ENCODE measurements at places on chromosomes 2 and 18.

DNA sequence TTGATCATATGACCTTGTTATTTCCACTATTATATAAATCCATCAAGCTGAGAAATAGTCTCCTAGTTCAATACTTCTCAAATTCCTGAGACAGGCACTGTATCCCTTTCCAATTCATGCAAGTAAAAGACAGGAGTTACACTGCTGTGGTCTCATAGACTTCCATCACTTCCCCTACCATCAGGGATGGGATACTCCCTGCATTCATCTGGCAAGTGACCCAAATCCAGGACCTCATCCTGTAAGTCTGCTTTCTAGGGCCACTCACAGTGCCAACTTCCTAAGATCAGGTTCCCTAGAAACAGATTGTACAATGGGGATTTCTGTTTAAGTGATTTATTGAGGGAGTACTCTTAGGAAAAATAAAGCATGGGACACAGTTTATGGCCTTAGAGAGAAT is 424.0 kb upstream of the CDH7 start:
- no peak for DNase-seq

- no peak for DNase-seq
These were observed 392.8 kb downstream of the TRIB2 start for GRCh38 chr2:13109516-13109915.

DNA sequence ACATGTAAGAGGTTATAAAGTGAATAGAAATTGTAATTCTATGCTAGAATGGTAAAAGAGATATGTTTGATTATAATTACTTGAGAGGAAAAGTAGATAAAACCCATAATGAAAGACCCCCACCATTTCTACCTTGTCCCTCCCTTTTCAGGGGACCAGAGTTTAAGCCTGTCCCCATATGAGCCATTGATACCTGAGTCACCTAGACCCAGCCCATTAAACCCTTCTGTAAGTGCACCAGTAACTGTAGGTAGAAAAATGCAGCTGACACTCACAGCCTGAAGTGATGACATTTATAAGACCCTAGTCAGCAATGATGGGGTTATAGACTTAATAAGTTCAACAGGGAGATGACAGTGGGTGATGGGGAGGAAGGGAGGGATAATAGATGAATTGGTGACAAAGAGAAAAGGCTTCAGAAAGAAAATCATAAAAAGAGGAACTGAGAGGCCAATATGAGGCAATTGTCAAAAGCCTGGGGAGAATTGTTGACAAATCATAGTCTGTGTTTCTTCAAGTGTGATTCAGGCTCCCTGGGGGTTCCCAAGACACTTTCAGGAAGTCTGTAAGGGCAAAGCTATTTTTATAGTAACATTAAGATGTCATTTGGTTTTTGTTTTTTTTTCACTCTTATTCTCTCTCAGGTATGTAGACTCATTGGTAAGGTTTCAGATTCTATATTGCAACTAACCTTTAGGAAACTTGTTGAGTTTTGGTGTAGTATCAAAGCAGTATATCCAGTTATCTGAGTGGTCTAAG is 544.2 kb downstream of the SATB2 start:
- DNase-seq = no peak

DNA sequence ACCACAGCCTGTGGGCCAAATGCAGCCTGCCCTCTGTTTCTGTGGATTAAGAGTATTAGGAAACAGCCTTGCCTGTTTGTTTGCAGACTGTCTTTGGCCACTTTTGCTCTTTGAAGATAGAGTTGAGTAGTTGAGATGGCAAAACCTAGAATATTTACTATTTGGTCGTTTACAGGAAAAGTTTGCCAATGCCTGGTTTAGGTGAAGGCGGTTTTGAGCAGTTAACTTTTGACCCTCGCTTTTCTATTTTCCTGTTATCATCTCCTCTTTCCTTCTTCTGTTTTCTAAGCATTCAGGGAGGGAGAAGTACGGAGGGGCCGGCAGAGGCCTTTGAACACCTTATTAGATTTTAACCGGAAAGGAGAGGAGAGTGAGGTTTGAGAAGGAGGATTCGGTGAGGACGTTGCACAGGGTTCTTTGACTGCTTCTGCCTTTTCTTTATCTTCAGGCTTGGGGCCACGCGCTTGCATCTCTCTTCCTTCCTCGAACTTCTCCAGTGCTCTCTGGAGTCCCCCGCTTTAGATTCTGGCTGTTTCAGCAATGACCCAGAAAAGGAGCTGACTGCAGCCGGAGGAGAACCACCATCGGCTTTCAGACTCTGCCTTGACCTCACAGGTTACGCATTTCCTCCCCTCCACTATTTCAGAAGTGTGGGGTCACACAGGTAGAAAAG is 39.2 kb downstream of the IL1R2 start:
- no peak for DNase-seq

GRCh38 chr2:223545406-223545805 is 56.8 kb downstream of the SCG2 start:
- no peak for DNase-seq

- no peak for DNase-seq
These were observed 9.7 kb downstream of the SIGLEC15 start for GRCh38 chr18:45835057-45835636.

DNA sequence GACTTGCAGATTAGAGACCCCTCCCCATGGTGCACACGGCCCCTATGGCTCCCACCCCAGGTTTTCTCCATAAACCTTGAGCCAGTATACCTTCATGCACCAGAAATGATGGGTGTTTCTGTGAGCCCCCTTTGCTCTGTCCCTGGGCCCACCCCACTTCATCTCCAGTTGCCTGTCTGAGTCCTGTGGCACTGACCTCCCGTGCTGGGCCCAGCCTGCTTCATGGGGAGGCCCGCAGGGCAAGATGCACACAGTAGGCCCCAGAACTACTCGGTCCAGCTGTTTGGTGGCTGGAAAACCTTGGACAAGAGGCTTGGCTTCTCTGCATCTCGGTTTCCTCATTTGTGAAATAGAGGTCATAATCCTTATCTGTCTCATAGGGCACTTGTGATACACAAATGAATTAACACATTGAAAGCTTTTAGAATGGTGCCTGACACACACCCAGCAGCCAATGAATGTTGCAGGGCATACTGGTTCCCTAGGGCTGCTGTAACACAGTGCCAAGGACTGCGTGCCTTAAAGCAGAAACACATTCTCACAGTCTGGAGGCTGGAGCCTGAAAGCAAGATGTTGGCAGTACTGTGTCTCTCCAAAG is 58.4 kb downstream of the SH3BP4 start:
- no peak for DNase-seq

GRCh38 chr2:141029428-141030078 is 1101.3 kb downstream of the LRP1B start:
- no peak for DNase-seq

GRCh38 chr2:195055996-195056395 is 601.0 kb upstream of the SLC39A10 start:
- no peak for DNase-seq

DNA sequence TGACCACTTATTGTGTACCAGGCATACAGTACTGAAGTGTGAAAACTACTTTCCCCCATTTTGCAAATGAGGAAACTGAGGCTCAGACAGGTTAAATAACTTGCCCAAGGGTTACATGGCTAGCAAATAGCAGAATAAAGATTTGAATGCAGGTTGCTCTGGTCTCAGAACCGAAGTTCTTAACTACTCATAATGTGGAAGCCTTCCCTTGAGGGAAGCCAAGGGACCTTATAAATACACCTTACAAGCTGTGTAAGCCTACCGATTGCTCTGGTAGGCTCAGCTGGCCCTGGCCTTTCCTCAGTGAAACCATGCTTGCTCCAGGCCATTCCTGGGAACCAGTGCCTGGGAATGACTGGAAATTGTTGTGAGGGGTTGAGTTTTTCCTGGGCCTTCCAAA is 114.6 kb upstream of the CDCA7 start:
- no peak for DNase-seq

GRCh38 chr18:45962461-45962860 is 4.7 kb downstream of the EPG5 start:
- no peak for DNase-seq

DNA sequence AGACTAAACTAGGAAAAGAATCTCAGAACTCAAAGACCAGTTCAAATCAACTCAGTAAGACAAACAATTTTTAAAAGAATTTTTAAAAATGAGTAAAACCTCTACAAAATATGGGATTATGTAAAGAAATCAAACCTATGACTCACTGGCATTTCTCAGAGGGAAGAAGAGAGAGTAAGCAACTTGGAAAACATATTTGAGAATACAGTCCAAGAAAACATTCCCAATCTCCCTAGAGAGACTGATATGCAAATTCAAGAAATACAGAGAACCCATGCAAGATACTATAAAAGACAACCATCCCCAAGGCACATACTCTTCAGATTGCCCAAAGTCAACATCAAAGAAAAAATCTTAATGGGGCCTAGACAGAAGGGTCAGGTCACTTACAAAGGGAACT is 162.7 kb downstream of the WDPCP start:
- no peak for DNase-seq

DNA sequence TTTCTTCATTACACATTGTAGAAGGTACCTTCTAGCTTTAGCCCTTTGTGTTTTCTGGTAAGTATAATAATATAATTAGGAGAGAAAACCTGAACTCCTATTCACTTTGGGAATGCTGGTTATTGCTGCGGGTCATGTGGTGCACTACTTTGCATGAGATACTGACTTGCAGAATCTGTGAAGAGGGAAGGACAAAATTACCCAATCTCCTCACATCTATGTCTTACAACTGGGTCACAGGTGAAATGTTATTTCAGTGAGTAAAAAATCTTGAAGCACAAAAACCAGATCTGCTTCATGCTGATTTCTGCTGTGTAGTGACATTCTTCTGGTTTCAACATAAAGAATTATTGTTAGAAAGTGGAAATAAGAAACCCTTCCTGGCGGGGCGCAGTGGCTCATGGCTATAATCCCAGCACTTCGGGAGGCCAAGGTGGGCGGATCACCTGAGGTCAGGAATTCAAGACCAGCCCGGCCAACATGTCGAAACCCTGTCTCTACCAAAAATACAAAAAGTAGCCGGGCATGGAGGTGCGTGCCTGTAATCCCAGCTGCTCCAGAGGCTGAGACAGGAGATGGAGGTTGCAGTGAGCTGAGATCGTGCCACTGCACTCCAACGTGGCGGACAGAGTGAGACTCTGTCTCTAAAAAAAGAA is 211.0 kb upstream of the REG3G start:
- DNase-seq = no peak

GRCh38 chr18:48661421-48661820 is 122.6 kb downstream of the CTIF start:
- DNase-seq = no peak

DNA sequence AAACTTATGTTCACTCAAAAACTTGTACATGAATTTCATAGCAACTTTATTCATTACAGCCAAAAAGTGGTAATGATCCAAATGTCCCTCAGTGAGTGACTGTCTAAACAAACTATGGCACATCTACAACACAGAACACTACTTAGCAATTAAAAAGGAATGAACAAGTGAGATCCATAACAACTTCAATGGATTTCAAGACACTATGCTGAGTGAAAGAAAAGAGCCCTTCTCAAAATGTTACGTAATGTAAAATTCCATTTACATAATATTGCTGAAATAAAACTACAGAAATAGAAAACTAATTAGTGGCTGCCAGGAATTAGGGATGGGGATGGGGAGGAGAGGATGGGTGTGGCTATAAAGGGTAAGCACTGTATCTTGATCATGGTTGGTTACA is 53.6 kb downstream of the DYM start:
- DNase-seq = no peak

GRCh38 chr2:148048475-148049221 is 27.8 kb downstream of the MBD5 start:
- DNase-seq = no peak

- DNase-seq = no peak
These were observed 735 bp downstream of the CD207 start for GRCh38 chr2:70834881-70835280.

- DNase-seq = no peak
These were observed 84.2 kb downstream of the TEX51 start for GRCh38 chr2:126982935-126983334.

- no peak for DNase-seq
These were observed 84.6 kb downstream of the SLC66A3 start for GRCh38 chr2:11239666-11240462.

- no peak for DNase-seq
These were observed 45.6 kb downstream of the APLF start for GRCh38 chr2:68512966-68513365.

- no peak for DNase-seq
These were observed 723.9 kb downstream of the SOCS6 start for GRCh38 chr18:71012789-71013188.

GRCh38 chr2:238786379-238786778 is 61.5 kb upstream of the TWIST2 start:
- DNase-seq = no peak

DNA sequence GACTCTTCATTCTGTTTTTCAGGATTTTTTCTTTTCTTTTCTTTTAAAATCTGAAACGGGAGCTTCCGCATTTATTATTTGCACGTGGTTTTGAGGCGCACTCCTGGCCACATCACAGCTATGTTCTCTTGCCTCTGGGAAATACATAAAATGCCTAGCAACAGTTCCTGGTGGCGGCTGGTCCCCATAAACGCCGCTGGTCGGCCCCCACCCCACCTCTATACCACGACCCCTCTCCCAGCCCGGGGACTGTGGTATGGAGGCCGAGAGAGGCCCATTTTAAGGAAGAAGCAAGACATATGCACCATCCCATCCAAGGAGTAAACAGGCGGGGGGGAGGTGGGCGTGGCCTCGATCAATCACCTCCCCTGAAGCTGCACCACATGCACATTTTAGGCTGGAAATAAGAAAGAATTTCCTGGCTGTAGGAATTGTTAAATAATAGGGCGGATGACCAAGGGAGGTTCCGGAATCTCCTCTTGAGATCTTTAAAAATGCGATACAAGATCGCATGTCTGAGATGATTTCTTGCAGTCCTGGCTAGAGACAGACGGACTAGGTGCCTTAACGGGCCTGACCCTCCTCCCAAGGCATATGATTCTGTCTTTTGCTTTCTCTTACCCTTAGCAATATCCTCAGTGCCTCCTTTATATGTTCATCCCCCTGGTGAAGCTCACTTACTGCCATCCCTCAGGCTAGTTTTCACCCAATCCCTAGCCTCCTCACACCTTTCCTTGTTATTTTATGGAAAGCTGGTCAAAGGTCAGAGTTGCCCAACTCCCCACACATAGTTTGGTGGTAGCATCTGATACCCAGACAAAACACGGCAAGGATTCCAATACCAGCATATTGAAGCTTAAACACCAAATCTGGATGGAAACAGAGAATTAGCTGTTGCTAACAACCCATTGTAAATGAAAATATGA is 82.4 kb downstream of the BCL2 start:
- peak; percentile 31 for DNase-seq

DNA sequence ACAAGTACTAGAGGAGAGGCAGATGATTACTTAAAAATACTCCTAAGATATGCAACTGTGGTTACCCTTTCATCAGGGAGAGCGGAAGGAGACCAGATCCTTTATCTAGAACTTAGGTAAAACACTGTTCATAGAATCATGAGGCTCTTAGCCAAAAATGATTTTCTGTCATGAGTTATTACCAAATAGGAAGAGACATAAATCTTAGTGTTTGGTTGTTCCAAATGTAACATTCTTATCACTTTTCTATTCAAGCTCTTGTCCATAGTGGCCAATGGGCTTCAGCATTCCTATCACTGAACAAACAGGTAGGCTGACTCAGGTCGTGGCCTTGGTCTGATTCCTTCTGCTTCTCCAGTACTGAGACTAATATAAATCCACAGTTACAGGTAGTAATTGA is 38.5 kb downstream of the RPRD1A start:
- no peak for DNase-seq

- no peak for DNase-seq
These were observed 728.6 kb upstream of the CDH2 start for GRCh38 chr18:28905509-28905908.

GRCh38 chr2:222944552-222944951 is 83.7 kb downstream of the ACSL3 start:
- no peak for DNase-seq

- no peak for DNase-seq
These were observed 10.4 kb upstream of the CAVIN2 start for GRCh38 chr2:191857259-191857805.

- DNase-seq = no peak
These were observed 138.4 kb upstream of the RIOK3 start for GRCh38 chr18:23314672-23315071.

Data from NCI-H460 (cell line).